ENCODE measurements at places on chromosomes 5 and 9. TPM values are rescaled to one million over a fixed set of nuclear protein-coding genes. Genes with fewer than 3 reads are reported as not detected.

TMEM174 gene
- total RNA-seq = not detected

DIPK1B gene
- 10.0 TPM for total RNA-seq

ARHGEF37 gene
- total RNA-seq = 24.6 TPM

GGTA1 gene
- 1.7 TPM for total RNA-seq

RELL2 gene
- 2.3 TPM for total RNA-seq

SLC6A7 gene
- total RNA-seq = 26.4 TPM

PCDHGA8 gene
- total RNA-seq = 0.78 TPM

SPAG8 gene
- 2.5 TPM for total RNA-seq

STOM gene
- 79.7 TPM for total RNA-seq

AMBP gene
- total RNA-seq = 0.81 TPM

MBLAC2 gene
- total RNA-seq = 4.5 TPM

IL13 gene
- total RNA-seq = not detected

CSNK1G3 gene
- total RNA-seq = 69.1 TPM

SPINK7 gene
- not detected for total RNA-seq

KDM4C gene
- 74.9 TPM for total RNA-seq

PCDHB4 gene
- 3.4 TPM for total RNA-seq

PCDHGA10 gene
- 4.7 TPM for total RNA-seq

CARD6 gene
- total RNA-seq = 1.7 TPM

GKAP1 gene
- total RNA-seq = 17.9 TPM

ACTBL2 gene
- total RNA-seq = not detected

DRD1 gene
- total RNA-seq = 0.09 TPM

DOK3 gene
- 10.3 TPM for total RNA-seq

QRFP gene
- total RNA-seq = not detected

Measured in mucosa of descending colon (tissue), 3 donors.